Activated naive CD4-positive, alpha-beta T cell treated with anti-CD3 and anti-CD28 coated beads, Interleukin-2, amount 10 ng/mL, durations not matched to agents 7 days and 5 days (primary cell): ENCODE measurements at places on chromosomes 3 and 15.

DNA sequence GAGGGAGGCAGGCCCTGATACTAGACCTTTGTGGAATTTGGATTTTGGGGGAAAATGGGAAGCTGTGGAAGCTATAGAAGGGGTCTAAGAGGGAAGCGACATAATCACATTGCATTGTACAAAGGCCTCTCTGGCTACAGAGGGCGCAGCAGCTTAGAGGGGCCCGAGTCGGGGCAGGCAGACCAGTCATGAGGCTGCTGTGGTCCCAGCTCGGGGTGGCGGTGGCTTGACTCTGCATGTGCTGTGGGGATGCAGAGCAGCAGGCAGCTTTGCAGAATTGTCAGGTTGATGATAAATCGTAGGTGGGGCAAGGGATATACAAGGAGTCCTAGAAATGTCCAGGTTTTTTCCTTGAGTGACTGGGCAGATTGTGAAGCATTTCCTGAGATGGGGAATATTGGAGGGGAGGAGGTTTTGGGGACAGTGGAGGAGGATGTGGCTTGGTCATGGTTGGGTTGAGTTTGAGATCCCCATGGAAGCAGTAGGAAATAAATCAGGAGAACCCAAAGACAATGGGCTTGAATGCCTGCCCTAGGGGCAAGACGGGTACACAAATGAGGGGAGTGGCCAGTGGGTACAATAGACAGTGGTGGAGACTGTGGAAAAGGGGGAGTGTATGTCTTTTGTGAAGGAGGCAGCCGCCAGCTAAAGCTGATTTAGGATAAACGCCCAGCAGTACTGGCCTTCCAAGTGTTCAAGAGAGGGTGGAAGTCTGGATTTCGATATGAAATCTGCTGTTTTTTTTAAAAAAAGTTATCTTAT is 94.1 kb downstream of the HMG20A start:
- no peak for DNase-seq

GRCh38 chr3:4302747-4303146 is 422 bp upstream of the SETMAR start:
- DNase-seq: no peak

DNA sequence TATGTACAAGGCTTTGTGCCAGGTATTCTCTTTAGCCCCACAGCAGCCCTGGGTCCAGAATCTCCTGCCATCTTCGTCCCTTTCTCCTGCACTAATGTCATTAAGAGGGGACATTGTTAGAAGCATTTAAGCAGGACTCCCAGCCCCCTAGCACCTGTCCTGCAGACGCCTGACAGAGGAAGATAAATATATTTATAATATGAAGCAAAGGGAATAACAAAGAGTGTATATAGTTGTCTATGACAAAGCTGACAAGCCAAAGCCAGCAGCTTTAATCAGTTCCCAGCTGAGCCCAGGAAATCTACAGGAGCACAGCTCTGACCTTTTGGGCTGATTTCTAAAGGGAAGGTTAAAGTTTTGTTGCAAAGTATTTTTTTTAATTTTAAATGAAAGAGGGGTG is 96.0 kb downstream of the MEGF11 start:
- DNase-seq: no peak

DNA sequence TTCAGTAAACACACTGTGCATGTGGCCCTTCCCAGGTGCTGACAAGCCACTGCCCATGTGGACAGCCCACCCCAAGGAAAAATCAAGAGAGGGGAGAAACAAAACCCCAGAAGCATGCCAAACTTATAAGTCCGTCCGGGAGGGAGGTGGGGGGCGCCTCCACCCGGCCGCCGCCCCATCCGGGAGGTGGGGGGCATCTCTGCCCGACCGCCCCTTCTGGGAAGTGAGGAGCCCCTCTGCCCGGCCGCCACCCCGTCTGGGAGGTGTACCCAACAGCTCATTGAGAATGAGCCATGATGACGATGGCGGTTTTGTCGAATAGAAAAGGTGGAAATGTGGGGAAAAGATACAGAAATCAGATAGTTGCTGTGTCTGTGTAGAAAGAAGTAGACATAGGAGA is 53.8 kb upstream of the C2CD4B start:
- no peak for DNase-seq

GRCh38 chr15:53753813-53754212 is 5.7 kb downstream of the WDR72 start:
- DNase-seq: no peak

DNA sequence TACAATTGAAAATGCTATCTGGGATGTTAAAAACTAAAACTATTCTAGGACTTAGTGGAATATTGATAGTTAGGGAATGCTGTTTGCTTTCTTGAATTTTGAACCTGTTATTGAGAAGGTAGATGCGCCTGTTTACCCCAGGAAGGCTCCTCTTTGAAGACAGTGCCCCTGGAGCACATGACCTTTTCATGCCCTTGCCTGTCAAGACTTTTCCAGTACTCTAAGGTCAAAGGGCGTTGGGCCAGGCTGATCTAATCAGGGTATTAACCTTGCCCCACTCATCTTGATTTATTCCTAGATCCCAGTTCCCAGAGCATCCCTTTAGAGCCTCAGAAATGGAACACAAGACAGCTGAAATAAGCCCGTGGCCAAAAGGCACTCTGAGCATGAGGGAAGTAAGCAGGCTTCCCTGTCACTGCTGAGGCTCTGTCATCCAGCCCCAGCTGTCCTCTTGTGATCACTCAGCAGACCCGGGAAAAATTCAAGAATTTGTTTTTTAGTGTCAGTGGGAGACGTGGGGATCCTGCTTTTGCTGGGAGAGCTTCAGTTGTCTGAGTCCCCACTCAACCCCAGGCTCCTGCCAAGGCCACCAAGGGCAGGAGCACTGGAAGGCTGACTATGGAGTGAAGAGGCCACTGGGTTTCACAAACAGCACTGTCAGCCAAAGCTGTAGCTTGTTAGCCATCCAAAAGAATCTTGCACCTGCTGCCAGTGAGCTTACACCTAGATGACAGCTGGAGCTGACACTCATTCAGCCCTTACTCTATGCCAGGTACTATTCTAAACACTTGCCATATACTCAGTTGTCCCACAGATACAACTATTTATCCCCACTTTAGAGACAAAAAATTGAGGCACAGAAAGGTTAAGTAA is 169.0 kb downstream of the PGPEP1L start:
- DNase-seq: no peak

- DNase-seq: no peak
These were observed 160.2 kb downstream of the PLD1 start for GRCh38 chr3:171649911-171650592.

DNA sequence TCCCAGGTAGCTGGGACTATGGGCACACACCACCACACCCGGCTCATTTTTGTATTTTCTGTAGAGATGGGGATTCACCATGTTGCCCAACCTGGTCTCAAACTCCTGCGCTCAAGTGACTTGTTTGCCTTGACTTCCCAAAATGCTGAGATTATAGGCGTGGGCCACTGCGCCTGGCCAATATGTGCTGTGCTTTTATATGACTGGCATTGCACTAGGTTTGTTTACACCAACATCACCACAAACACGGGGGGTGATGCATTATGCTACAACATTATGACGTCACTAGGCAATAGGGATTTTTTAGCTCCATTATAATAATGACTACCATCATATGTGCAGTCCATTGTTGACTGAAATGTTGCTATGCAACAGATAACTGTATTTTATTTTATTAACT is 6.9 kb downstream of the APH1B start:
- no peak for DNase-seq

- no peak for DNase-seq
These were observed 100.4 kb upstream of the NDN start for GRCh38 chr15:23787346-23788105.

- no peak for DNase-seq
These were observed 143.5 kb downstream of the GSK3B start for GRCh38 chr3:119950666-119951325.

DNA sequence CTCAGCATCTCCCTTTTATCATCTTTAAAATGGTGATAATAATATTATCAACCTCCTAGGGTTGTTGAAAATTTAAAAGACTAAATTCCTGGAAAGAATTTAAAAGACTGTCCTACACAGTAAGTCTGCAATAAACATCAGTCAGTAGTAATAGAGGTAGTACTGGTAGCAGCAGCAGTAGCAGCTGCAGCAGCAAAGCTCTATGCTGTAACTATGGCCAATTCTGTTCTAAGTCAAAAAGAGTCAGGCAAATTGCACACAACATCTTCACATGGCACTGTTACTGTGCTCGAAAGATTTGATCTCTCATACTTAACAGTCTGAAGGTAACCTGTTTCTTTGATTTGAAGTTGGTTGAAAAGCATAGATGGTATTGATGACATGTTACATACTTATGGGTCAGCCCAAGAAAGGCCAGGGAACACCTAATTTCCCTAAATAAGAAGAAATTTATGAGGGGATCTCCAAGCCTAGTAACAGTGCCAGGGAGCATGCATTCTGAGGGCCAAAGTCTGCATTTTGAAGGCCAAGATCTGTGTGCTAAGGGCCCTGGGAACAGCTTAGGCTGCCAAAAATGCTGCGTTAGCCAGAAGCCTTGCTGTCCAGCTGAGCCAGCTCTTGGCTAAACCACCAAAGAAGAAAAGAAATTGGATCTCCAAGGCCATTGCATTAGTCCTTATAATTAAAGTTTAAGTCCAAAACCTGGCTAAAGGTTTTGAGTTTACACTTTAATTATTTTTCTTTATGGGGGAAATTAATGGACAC is 68.2 kb downstream of the SIDT1 start:
- DNase-seq: no peak

GRCh38 chr3:54003136-54003535 is 111.5 kb upstream of the SELENOK start:
- no peak for DNase-seq

GRCh38 chr15:58221591-58222241 is 83.5 kb downstream of the AQP9 start:
- no peak for DNase-seq

- no peak for DNase-seq
These were observed 556.5 kb upstream of the KCNMB2 start for GRCh38 chr3:177979703-177980102.

GRCh38 chr15:29864501-29864900 is 42.2 kb upstream of the TJP1 start:
- no peak for DNase-seq

DNA sequence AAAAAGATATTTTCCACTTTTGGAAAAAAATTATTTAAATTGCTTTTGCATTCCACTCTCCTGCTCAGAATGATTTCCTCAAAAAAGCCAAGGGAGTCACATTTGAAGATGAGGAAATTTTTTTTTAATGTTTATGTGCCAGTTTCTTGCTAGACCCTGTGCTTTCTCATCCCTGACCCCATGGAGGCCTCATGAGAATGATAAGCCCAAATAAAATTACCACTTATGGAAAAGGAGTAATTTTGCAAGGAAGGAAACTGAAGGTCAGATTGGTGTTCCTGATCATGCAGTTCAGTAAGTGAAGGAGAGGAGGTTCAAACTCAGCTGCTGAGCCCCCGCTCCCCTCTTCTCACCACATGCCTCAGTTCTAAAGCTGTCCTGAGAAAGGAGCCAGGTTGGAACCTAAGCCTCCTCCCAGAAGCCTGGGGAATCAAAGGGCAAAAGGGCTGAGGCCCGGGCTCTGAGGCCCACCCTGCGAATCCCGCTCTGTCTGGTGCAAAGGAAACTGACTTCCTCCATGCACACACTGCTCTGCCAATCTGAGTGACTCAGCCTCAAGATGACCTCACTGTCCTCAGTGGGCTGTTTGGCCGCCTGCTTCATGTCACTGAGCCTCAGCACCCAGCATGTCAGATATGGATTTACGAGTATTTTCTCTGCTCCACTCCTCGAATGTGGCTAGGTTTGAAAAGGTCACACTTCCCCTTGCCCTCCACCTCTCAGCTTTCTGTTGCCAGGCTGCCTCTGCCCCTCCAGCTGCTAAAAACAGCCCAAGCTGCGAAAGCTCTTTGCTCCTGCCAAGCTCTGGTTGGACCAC is 56.9 kb upstream of the FLNB start:
- no peak for DNase-seq
